ENCODE measurements at places on chromosomes 13 and 19.

DNA sequence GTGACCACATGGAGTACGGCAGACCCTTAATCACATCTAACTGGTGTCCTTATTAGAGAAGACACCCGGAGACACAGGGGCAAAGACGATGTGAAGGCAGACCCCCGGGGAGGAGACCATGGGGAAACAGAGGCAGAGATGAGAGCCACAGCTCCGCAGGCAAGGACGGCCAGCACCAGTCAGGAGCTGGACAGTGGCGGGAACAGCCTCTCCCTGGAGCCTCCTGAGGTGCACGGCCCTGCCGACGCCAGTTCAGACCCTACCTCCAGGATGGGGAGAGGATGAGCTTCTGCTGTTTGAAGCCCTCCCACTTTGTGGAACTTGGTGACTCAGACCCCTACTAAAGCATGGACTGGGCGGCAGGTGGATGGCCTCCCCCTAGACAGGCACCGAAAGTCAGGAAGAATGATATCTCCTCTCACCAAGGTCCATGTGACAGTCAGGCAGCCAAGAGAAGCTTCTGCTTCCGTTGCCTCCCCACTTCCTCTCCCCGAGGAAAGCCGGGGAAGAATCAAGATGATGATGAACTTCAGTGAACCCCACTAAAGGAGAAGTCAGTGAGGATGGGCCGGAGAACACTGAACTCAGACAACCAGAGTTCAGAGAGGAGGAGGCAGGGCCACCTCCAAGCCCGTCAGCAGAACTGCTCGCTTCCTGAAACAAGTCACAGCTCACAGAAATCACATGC is 25.4 kb downstream of the RAB20 start:
- no peak for DNase-seq

DNA sequence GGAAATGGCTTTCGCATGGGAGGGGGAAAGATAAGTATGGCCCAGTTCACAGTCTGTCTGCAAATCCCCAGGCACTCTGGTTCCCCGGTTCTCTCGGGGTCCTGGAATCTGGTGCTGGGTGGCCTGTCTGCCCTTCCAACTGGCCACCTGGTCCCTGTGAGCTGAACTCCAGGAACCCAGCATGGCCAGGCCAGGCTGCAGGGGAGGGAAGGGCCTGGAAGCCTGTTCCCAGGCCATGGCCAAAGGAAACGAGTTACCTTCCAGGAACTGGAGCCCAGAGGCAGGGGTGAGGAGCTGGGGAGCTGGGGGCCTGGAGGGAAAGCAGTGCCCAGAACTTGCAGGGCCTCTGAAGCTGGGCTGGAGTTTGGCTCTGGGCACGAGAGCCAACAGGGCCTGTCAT is 19.1 kb upstream of the PNMA8C start:
- no peak for DNase-seq

DNA sequence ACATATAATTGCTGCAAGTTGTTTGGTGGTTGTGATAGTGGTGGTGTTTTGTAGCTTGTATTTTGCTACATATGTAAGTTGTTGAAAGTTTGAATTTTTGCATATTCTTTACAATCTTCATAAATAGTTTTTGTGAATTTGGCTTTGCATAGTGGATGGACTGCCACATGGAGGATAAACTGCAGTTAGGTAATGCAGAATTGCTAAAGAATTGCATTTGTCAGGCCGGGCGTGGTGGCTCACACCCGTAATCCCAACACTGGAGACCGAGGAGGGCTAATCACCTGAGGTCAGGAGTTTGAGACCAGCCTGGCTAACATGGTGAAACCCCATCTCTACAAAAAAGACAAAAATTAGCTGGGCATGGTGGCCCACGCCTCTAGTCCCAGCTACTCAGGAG is 111.9 kb downstream of the ZAR1L start:
- no peak for DNase-seq

GRCh38 chr19:58229255-58229639 is 533 bp downstream of the ZNF544 start:
- no peak for DNase-seq

GRCh38 chr13:21355304-21355703 is 103.8 kb downstream of the ZDHHC20 start:
- DNase-seq: no peak

DNA sequence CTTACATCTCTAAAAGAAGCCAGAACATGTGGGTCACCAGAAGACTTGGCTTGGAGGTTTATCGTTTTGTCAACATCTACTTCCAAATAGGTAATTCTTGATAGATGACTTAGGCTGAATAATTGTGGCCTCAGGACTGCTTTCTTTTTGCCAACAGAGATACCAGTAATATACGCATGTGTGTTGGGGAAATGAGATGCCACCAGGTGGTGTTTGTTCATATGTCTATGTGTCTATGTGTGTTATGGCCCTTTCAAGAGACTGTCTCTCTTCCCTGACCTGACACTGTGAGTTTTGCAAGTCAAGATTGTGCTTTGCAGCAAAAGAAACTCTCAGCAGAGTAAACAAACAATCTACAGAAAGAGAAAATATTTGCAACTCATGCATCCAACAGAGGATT is 31.6 kb upstream of the METTL21C start:
- DNase-seq: no peak

GRCh38 chr19:43300876-43301765 is 31.8 kb upstream of the PSG9 start:
- DNase-seq: no peak
